Suppressor macrophage treated with lipopolysaccharide for 1 hour (primary cell): ENCODE measurements at places on chromosomes 7 and 10.

- no peak for DNase-seq
These were observed 52.1 kb downstream of the ADD3 start for GRCh38 chr10:110059925-110060324.

- no peak for DNase-seq
These were observed 325.8 kb upstream of the ZMIZ1 start for GRCh38 chr10:78742730-78743615.

DNA sequence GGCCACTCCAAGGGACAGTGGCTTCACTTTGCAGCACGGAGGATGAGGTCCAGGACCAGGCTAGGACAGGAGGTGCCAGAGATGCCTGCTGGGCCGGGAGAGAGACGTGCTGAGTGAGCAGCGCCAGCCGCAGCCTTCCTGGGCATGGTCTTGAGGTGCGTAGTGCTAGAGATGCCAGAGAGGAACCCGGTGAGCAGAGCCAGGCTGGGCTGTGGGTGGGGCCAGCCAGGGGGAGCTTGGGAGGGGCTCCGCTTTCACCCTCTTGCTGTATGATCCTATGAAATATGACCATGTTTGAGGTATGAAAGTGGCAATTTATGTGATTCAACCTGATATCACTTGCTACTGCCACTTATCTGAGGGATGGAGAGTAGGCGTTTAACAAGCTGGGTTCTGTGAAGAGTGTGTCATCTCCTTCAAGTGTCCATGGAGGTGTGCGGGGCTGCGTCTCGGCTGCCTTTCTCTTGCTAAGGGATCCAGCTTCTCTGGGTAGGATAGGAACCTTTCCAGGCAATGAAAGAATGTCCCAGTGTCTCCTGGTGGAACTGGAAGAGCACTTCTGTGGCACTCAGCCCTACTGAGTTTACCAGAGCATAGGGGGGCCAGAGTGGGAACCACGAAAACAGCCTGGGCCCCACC is 518.4 kb upstream of the FOXK1 start:
- DNase-seq: no peak

GRCh38 chr10:93379731-93380575 is 102.2 kb downstream of the MYOF start:
- DNase-seq: peak; percentile 77

DNA sequence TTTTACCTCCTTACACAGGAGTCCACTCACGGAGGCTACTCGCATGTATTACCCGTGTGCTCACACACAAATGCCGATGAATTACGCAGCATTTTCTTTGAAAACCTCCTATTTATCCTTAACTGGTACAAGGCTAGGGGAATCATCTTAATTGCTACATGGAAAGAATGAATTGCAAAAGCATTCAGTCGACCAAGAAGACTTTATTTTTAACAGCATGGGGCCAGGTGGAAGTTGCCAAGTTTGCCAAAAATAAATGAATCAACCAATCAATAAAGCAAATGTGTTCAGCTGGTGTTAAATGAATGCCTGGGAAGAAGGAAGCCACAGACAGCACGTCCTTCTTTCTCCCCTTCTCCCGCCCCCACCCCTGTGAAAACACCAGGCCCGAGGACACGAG is 55.8 kb downstream of the CTBP2 start:
- DNase-seq: no peak

DNA sequence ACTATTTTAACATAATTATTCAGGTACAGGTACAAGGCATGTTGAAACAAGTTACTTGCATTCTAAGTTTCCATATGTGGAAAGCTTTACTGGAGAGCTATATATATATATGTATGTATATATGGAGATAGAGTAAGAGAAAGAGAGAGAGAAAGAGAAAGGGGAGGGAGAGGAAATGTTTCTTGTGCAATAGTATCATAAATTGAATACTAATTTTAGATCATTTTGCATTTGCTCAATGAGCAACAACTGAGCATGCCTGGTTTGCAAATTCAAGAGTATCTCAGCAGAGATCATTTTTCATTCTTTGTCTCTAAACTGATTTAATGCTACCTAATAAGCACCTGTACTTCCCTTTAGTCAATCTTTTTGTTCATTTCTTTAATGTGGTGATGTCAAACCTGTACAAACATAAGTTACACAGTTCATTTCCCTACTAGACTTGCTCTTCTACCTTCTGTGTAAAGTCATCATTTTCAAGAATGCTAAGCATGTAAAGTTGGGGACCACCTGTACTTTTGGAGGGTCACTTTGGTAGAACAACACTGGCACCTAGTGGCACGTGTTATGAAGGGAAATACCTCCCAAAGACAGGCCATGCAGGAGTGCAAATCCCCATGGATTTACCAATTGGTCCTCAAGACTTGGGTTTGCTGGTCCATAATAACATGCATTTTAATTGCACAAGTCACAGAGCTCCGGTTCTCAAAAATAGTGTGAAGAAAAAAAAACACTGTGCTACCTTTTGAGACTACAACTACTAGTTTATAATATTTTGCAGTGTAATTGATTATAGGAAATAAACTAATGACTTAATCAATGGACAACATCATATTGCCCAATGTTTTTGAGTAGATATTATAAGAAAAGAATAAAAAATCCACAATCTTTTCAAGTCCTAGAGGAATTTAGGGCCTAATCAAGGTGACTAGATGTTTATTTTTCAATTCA is 431.2 kb upstream of the IGFBP3 start:
- peak; percentile 1 for DNase-seq

DNA sequence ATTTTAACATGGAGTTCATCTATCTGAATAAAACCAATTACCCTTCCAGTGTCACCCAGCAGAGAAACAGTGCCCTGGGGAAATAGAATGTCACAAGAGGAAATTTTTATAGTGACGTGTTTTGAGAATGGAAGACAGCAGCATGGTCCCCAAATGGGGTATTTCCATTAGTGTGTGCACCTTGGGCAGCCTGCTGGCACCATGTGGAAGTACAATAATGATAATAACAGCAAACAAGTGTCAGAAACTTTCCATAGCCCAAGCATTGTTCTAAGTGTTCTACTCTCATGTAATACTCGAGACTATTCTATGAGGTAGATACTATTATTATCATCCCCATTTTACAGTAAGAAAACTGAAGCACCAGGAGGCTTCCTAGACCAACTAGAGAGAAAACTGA is 2.2 kb upstream of the PDE1C start:
- no peak for DNase-seq

GRCh38 chr7:80851896-80852476 is 66.9 kb downstream of the SEMA3C start:
- no peak for DNase-seq

- DNase-seq: no peak
These were observed 81.5 kb downstream of the NXPH1 start for GRCh38 chr7:8514781-8515519.

DNA sequence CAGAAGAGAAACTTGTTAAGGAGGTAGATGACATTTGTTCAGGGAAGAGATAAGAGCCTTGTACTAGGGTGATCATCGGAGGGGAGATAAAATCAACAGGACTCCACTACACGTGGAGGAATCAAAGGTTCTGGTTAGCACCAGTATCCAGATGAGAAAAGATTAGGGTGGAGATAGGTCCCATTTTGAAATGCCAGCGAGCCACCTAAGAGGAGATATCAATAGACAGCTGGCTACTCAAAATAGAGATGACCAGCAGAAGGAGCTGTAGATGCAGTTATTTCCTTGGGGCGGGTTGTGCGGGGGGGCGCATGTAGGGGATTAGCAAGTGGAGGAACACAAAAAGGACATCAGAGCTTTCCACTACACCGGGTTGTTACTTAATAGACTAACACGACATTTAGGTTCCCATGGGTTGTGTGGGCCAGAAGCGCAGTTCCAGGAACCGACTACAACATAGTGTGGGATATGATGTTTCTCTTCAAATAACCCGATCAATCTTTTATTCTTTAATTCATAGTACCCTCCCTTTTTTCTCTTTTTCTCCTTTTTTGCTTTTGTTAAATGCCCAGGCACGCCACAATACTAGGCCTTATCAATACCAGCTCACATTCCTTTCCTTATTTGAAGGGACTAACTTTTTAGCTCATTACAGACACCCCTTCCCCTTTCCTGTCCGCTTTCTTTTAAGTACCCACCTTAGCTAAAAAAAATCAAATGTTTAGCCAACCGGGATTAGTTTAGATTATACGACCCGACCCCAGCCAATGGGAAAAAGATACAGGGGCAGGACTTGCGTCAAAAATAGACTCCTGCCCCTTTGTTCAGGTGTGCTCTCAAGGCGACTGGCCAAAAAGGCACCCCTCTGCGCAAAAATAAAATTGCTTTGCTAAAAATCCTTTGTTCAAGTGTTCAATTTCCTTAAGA is 2.0 kb upstream of the KIF11 start:
- peak; percentile 30 for DNase-seq

DNA sequence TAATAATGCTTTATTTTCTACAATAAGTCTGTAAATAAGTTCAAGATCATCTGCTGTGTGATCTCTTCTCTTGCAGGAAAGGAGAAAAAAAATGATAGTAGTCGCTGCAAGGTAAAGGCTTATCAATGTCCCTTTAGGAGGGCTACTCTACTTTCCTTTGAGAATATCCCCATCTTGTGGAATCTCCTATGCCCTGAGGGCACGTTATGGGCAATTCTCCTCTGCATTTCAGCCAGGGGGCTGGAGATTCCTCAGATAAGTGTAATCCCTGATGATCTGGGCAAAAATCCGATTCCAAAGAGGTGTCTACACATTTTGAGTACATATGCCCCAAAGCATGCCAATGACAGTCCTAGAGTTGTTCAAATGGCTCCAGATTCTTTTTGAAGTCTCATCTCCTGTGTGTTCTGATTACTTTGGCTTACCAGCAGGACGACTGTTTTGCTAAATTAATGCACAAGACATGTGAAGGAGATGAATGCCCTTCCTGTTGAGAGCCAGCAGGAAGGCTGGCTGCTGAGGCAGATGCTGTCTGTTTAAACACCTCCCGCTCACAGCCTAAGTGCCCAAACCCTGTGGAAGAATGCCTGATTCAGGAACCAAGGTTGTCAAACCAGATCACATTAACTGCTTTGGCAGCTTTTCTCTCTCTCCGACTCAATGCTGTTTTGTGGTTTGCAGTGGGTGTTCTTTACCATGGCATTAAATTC is 171.2 kb upstream of the COL1A2 start:
- DNase-seq: peak; percentile 7

GRCh38 chr10:86941426-86941825 is 16.0 kb downstream of the MMRN2 start:
- no peak for DNase-seq

- DNase-seq: no peak
These were observed 104.4 kb downstream of the MICALL2 start for GRCh38 chr7:1354661-1355567.
